ENCODE measurements at places on chromosomes 7 and 10.

DNA sequence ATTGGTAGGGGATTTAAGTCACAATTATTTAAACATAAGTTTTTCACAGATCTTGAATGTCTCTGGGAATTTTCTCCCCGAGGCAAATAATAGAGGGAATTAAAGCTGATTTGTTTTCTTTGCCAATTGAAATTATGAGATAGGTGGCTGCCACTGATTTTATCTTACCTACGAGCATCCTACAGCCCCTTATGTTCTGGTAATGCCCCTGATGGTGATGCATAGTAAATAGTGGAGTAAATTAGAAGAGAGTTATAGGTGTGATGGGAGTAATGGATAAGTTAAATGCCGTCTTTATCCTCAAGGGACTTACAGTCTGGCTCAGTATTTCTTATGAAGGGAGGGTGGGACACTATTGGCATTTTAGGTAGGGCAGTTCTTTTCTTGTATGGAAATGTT lies 58.1 kb downstream of the HDAC9 start:
- DNase-seq = no peak

- no peak for DNase-seq
These were observed 255.3 kb downstream of the HPSE2 start for GRCh38 chr10:98980353-98980752.

- DNase-seq = no peak
These were observed 48.2 kb downstream of the ST8SIA6 start for GRCh38 chr10:17406036-17406834.

DNA sequence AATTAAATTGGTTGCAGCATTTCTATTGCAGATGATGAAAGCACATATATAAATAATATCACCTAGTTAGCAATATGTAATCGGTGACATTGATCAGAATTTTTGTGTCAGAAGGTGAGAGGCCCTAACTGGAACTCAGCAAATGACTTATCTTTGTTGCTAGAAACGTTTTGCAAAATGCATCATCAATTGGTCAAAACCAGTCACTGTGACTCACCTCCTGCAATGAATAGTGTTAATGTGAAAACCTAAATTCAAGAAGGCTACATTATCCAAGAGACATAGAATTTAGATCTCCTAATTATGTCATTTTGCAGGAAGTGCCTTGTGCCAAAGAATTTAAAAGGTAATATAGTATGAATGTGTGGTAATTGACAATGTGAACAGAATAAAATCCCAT lies 9.8 kb upstream of the PNLIPRP3 start:
- DNase-seq = no peak

DNA sequence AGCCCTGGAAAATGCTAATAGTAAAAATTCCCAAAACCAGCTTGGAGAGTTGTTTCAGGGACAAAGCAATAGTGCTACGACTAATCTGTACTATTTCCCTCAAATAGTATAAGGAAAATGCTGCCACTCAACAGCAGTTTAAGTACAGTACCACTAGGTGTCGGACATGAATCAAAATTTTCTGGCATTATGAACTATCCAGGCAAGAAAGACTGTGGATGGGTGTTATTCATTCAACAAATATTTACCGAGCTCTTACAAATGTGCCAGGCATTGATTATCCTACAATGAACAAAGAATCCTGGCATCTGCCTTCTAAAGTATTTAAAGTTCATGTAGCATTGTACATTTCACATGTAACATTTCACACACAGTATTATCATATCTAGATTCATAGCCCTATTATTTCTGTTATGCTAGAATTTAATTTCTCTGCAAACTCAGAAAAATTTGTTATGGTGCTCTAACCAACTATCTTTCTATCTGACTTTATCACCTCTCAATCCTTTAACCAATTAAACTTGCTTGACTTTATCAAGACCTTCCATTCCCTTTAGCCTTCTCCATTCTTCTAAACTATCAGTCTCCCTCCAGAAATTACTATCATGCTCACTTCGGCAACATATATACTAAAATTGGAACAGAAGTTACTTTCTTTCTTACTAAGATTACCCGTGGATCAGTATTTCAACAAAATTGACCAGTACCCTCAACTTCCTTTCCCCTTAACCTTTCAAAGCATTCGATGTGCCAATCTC lies 80.6 kb downstream of the ARHGAP21 start:
- DNase-seq = peak; percentile 36

- DNase-seq = no peak
These were observed 8.1 kb upstream of the CUZD1 start for GRCh38 chr10:122853665-122854313.

DNA sequence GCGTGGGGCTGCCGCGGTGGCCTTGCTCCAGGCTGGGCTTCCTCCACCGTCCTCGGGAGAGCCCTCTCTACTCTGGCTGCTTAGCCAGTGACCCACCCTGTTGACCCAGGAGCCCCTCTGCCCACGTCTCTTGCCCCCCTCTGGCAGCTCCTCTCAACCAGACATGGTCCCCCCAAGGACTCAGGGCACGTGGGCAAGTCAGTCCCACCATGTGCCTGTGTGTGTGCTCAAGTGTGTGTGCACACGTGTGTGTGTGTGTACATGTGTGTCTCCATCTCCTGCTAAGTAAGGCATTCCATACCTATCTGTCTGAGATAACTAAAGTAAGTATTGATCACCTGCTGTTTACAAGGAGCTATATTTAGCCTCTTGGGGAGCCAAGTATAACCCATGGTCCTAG lies 101.0 kb downstream of the C10orf105 start:
- no peak for DNase-seq

GRCh38 chr7:137816696-137817320 lies 30.0 kb downstream of the DGKI start:
- DNase-seq = no peak

GRCh38 chr10:26556748-26557640 lies 118.9 kb downstream of the APBB1IP start:
- no peak for DNase-seq

GRCh38 chr7:7237201-7237977 lies 55.0 kb downstream of the C1GALT1 start:
- DNase-seq = no peak

DNA sequence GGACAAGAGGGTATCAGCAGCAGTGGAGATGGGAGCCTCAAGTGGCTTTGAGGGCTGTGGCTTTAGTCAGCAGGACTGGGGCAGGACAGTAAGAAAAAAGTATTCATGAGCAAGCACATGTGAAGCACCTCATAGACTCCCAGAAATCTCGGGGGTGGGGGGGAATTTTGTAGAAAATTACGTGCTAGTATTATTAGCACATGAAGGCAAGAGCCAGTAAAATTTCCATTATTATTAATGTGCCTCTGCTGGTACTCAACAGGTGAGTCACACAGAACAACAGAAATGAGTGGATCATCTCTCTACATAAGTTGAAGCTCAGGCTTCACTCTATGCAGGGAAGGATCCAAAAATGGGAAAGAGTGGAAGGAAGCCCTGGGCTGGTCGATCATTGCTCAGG lies 114.5 kb downstream of the MYOF start:
- DNase-seq = no peak

DNA sequence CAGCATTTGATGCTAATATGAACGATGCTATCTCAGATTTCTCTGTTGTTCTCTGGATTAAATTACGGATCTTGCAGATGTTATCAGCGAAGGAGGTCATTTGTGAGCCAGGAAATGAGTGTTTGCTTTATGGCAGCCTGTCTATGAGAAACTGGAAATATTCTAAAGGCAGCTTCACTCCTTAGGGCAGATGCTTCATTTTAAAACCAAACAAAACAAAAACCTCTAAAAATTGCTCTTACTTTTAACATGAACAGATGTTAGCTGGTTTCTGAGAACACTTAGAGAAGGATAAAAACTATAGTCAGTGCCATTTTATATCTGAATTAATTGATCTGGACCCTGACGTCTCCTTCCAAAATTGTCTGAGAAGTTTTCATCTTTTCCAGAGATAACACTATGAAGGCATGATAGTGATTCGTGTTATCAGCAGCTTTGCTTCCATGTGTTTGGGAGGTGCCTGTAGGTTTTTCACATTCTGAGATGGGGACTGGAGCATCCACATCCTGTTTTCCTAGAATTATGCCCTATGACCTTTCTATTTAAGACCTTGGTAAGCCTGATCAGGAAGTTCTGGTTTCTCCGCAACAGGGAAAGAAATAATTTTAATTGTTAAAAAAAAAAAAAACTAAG lies 53.1 kb downstream of the CPED1 start:
- no peak for DNase-seq

- DNase-seq = no peak
These were observed 5.9 kb downstream of the TTYH3 start for GRCh38 chr7:2637505-2638223.

DNA sequence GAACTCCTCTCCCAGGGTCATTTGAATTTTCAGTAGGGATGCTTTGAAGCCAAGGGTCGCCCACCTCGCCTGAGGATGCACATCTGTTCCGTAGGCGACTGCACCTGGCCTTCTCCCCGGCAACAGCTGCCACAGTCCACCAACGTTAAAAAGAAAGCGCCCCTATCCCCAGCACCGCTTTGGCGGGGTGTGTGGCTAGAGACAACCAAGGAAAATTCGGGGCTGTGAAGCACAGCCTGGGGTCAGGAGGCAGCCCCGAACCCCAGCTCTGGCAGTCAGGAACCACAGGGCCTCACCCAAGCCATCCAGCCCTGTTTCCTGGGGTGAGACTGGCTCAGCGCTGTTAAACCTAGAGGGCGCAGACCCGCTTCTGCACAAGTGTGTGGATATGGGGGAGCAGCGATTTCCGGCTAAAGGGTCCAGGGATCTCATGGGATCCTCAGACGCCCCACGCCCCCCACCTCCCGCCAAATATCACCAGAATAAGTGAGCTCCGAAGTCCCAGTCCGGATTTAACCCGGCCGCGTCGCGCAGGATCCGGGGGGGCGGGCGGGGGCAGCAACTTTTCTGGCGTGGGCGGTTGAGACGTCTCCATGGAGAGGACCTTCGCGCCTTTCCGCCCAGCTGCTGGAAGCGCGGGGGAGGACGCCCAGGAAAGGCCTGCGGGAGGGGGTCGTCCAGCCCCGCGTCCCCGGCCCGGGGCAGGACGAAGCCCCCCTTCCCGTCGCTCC lies 822 bp downstream of the ZC3HAV1L start:
- no peak for DNase-seq

DNA sequence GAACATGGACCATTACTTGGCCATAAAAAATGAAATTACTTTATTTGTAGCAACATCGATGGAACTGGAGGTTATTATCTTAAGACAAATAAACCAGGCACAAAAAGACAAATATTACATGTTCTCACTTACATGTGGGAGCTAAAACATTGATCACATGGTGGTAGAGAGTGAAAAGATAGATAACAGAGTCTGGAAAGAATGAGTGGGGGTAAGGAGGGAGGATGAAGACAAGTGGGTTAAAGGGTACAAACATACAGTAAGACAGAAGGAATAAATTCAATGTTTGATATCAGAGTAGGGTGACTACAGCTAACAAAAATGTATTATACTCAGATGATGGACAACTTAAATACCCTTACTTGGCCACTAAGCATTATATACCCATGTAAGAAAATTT lies 100.0 kb upstream of the WNT16 start:
- DNase-seq = no peak

- no peak for DNase-seq
These were observed 29.3 kb upstream of the CCL24 start for GRCh38 chr7:75842836-75843446.

DNA sequence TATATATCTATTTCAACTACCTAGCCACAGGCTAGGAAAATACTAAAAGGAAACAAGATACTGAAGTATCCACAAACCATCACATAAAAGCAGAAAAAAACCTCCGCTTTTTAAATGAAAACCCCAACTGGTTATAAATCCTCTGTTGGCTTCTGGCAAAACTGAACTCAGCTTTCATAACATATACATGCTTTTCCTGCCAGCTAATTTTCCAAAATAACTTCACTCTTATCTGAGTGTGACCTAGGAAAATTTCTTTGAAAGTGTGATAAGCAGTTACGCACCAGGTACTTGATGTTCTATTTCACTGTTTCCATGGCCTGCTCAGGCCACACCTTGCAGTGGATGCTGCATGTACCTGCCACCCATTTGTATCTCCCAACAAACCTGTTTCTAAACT lies 11.8 kb downstream of the FAM3C start:
- no peak for DNase-seq

- DNase-seq = no peak
These were observed 20.6 kb downstream of the EDRF1 start for GRCh38 chr10:125739994-125740679.

DNA sequence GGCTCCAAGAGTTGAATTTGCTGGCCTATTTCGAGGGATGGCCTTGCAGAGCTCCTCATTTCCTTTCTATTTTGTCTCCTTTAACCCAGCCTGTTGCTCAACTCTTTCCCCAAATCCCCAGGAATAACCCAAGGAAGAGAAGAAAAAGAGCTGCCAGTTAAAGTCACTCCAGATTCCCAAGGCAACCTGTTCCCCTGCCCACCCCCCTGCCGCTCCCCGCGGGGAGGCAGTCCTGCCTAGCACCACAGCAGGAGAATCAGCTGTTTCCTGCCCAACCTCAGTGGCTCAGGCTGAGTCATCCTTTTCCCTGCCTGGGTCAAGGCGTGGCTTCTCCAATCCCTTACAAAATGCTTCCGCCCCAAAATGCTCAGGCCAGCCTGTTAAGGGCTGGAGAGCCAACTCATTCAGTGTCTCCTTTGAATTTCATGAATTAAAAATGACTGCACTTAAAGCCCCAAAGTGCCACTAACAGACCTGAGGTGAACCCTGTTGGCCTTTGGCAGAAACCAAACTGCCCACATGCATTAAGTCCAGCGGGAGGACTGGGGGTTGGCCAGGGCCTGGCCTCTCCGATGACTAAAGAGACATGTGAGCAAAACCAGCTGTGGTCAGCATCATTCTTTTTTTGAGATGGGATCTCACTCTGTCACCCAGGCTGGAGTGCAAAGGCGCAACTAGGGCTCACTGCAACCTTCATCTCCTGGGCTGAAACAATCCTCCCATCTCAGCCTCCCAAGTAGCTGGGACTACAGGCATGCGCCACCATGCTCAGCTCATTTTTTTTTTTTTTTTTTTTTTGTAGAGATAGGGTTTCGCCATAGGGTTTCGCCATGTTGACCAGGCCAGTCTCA lies 83.2 kb upstream of the KIF5B start:
- DNase-seq = no peak

- DNase-seq = no peak
These were observed 554.0 kb downstream of the AUTS2 start for GRCh38 chr7:70152313-70152712.

All from naive thymus-derived CD8-positive, alpha-beta T cell (primary cell).